ENCODE measurements at places on chromosomes 6 and 20. TPM values are rescaled to one million over a fixed set of nuclear protein-coding genes. Genes with fewer than 3 reads are reported as not detected.

The LY6G6D gene
- not detected for total RNA-seq

The ERVFRD-1 gene
- not detected for total RNA-seq

The SLC18B1 gene
- 3.4 TPM for total RNA-seq

DNA sequence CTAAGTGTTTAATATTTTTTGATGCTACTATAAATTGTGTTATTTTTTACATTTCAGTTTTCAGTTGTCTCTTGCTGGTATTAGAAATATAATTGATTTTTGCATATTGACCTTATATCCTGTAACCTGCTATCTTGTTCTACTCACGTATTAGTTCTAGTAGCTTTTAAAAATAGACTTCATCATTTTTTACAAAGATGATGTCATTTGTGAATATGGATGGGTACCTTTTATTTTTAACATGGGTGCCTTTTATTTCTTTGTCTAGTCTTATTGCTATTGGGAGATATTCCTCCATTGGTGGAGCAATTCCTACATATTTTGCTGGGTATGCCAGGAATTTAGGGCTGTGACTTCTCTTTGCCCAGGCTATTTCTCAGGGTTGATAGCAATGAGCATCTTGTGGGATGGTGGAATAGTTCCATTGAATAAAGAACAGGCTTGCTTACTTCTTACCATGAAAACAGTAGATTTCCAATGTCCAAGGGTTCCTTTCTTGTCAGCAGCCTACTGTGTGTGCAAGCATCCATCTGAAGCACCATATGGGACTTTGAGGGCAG, 149.7 kb downstream of the CARMIL1 start:
- no peaks in the 10 kb centered on the region for H3K36me3 ChIP-seq
- H3K4me1 ChIP-seq, result no peaks in the 10 kb centered on the region
- H3K4me3 ChIP-seq, result no peak overlapping the region
- no peak overlapping the region for H3K27ac ChIP-seq

The MTHFD1L gene
- total RNA-seq, result 68.7 TPM

The HSP90AB1 gene
- total RNA-seq, result 732 TPM

The EPB41L1 gene
- 19.2 TPM for total RNA-seq

Data from GM23248 (cell line).